ENCODE measurements at places on chromosomes 4 and X. TPM values are rescaled to one million over a fixed set of nuclear protein-coding genes. Genes with fewer than 3 reads are reported as not detected.
A peak's percentile ranks its signal among the peaks of the same experiment; 100 is the strongest.

Gene NAA10
- total RNA-seq, result 164 TPM

DNA sequence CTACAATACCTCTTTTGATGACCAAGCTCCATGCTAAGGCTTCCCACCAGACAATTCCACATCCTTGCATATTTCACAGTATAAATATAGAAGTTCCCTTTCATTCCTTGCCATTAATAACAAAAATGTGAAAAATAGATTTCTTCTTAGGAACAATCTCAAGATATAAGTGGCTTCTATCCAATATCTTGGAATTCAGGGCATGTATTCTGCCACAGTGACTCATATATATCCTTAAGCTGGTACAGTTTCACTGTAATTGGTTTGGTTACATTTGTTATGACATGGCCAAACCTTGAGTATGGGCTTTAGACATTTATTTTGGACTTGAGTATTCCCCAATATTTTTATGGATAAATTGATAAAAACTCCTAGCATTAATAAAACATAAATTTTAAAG, 181.7 kb upstream of the DDX53 start:
- peak; percentile 13 for DNase-seq

Gene DSPP
- total RNA-seq, result not detected

- DNase-seq, result peak; percentile 56
These were observed 199.8 kb upstream of the WDFY3 start for GRCh38 chr4:85166318-85166717.

DNA sequence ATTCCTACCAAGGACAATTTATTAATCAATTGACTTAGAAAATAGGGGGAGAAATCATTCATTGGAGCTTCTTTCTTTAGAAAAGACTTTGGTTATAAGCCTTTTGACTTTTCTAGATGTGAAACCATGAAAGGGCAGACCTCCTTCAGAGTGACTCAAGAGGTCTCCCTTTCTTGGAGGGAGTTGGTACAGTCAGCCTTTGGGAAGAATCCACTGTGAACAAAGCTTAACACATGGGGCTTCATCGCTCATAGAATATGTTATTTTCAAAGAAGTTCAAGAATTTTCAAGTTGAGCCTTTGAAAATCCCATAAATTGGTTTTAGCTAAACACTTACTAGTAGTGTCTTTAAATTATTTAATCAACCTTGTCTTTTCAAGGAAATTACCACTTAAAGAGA, 28.0 kb downstream of the RIPPLY1 start:
- DNase-seq, result no peak

GRCh38 chrX:153867671-153868070, 18.3 kb downstream of the L1CAM start:
- no peak for DNase-seq

DNA sequence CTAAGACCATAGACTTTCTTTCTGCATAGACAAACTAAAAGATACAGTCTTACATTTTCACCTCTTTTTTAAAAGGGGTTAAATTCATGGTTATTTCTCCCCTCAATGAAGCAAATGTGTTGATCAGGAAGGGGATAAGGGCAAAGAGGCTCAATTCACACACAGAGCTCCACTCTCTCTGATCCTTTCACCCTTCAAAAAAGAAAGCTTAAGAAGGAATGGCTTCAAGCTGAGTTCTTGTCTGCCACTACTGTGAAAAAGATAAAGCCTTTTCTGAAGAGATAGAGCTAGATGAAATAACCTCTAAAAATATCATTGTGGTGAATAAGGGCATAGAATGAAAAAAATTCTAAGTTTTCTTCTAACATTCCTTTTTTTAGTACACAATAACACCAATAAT, 28.3 kb downstream of the SEPSECS start:
- DNase-seq, result no peak

DNA sequence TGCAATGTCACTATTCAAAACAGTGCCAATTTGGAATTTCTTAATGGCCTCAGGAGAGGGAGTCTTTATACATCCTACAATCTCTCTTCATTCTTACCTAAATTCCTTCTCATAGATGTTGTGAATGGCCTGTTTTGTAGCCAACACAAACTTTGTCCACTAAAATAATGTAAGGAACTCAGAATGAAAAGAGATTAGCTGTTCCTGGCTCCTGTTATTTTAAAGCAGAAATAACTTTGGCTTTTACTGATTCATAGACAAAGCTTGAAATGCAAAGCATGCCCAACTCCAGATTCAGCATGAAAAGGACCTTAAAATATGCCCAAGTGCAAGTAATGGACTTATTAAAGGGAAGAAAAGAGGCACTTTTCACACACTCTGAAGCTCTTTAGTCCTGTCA, 146.0 kb upstream of the GPC4 start:
- no peak for DNase-seq

DNA sequence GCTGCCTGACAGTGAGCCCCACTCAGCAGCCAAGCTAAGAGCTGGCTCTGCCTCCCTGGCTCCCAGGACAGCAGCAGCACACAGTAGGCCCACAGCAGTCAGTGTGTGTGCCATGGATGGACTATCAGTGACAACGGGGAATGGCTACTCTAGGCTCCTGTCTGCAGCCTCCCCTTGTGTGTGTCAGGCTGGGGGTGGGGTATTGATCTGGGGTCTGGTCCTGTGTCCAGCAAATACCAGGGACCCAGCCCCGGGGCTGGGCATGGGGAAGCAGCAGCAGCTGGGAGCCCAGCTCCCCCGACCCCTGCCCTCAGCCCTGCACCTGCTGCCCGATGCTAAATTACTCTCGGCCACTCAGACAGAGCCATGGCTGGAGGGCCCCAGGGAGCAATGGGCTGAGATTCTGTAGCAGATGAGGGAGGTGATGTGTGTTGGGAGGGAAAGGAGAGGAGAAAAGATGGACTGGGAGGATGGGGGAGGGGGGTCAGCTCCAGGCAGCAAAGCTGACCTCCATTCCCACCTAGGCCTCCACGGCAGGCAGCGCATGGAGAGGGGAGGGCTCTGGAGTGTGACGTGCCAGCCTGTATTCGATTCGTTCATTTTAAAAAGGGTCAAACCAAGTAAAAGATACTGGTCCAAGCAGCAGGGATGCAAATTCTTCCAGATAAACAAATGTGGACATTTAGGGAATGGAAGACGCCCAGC, 61.3 kb upstream of the CRMP1 start:
- no peak for DNase-seq

Gene SLITRK2
- not detected for total RNA-seq

GRCh38 chr4:20430259-20430941, 178.7 kb downstream of the SLIT2 start:
- no peak for DNase-seq

GRCh38 chr4:90419124-90419711, 292.0 kb downstream of the CCSER1 start:
- DNase-seq, result peak; percentile 31

Gene MAGED4
- total RNA-seq, result 12.6 TPM

Gene POU3F4
- not detected for total RNA-seq

GRCh38 chr4:113146876-113147358, 97.5 kb downstream of the ANK2 start:
- peak; percentile 50 for DNase-seq

DNA sequence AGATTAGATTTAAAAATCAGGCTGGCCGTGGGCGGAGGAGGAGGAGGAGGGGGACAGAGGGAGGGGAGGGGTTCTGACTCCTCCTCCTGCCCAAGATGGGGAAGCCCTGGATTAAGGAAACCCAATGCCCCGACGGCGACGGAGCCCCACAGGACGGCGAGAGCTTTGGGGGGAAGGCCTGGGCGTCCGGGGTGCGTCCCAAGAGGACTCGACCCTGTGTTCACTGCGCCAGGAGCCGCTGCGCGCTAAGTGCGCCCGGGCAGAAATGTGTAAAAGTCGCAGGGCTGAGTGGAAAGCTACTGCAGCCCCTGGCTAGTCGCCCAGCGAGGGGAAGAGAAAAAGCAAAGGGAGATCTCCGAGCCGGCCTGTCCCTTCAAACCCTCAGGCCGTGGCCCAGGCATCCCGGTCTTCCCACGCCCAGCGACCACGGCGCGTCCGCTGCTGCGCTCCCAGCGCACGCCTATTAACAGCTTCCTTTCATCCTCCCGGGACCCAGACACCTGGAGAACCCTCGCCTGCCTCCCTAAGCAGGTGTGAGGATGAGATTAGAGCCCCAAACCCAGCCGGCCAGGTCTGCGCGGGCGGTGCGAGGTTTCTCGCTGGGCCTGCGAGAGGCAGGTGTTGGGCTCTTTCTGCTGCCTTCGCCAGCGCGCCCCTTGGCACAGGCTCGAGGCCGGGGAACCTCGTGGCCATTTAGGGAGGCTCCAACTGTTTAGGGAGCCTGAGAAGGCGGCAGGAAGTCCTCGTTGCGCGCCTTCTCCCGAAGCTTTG, 1.4 kb upstream of the RPS6KA3 start:
- DNase-seq, result no peak

DNA sequence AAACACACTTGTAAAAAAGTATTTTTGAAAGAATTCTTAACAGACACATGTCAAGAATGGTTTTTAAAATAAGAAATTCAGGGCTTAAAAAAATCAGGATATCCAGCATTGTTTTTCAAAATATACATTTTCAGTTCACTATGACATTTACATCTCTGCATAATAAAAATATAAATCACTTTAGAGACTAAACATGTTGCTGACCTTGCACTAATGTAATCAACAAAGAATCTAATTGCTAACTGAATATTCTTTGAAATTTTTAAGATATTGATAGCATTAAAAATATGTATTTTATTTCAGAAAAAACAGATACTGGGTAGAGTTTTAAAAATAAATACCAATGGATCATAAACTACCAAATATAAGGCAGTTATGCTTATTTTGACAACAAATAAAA, 26.4 kb downstream of the RPS6KA6 start:
- DNase-seq, result no peak

- DNase-seq, result no peak
These were observed at the start of gene SOWAHD for GRCh38 chrX:119757979-119758730. SOWAHD (plus strand) TSS chrX:119758588; CDS start chrX:119758668, 80 bp downstream.

Gene KCNE5
- 0.29 TPM for total RNA-seq

- no peak for DNase-seq
These were observed 11.2 kb upstream of the ADD1 start for GRCh38 chr4:2832309-2832980.

DNA sequence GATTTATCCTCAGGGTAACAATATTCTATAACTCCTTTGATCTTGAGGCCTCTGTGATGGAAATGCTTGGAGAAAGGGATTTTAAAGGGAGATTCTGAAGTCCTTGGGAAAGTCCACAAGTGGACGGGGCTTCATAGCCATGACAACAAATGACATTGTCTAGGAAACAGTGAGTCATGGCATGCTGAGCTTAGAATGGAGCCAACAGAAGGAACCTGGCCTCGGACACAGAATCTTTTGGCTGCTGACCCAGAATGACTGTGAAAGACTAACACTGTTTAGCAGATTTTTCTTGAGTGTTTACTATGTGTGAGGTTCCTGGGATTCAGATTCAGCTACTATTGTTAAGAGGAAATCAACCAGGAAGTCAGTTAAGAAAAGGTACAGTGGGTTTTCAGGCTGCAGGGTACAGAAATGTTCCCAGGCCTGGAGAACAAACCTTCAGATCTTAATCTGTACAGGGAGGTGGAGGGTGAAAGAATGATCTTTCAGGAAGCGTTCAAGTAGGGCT, 18.1 kb upstream of the CXCL2 start:
- DNase-seq, result peak; percentile 95

Gene TLL1
- total RNA-seq, result not detected

Measured in LHCN-M2 (cell line).